ENCODE measurements at places on chromosomes 13 and 19. TPM values are rescaled to one million over a fixed set of nuclear protein-coding genes. Genes with fewer than 3 reads are reported as not detected.

SMAD9 gene
- total RNA-seq, result 23.3 TPM

PDX1 gene
- total RNA-seq, result not detected

ZNF442 gene
- 0.86 TPM for total RNA-seq

NCR1 gene
- total RNA-seq, result not detected

CCNA1 gene
- total RNA-seq, result 3.4 TPM

KIR2DL3 gene
- not detected for total RNA-seq

NEK3 gene
- 18.1 TPM for total RNA-seq

GRCh38 chr13:111974341-111974640 is 92.7 kb upstream of the SOX1 start:
- H3K27me3 ChIP-seq, result peaks cover 21% of the 10 kb centered on the region
- H3K4me3 ChIP-seq, result no peak overlapping the region
- H3K4me1 ChIP-seq, result no peaks in the 10 kb centered on the region
- DNase-seq, result no peak
- H3K36me3 ChIP-seq, result no peaks in the 10 kb centered on the region

DNA sequence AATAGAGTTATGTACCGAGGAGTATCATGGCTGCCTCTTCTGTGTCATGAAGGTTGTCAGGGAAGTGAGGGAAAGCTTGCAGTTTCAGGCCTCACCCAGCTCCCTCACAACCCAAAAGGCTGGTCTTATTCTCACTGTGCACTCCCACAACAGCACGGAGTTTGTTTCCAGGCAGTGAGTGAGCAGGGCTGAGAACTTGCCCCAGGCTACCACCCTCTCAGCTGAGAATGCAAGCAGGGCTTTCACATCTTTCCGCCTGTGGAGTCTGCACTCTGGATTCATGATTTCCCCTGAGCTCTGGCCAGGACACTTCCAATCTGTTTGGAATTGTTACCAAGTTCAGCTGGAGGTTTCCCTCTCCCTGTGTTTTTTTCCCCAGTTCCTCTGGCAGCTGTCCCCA is 2284.7 kb upstream of the PCDH20 start:
- no peaks in the 10 kb centered on the region for H3K36me3 ChIP-seq
- H3K4me1 ChIP-seq, result no peaks in the 10 kb centered on the region
- no peaks in the 10 kb centered on the region for H3K27me3 ChIP-seq
- no peak overlapping the region for H3K27ac ChIP-seq
- no peak overlapping the region for H3K4me3 ChIP-seq

- no peaks in the 10 kb centered on the region for H3K27me3 ChIP-seq
- peaks cover 3% of the 10 kb centered on the region for H3K36me3 ChIP-seq
- peak; percentile 80 for DNase-seq
- H3K4me1 ChIP-seq, result no peaks in the 10 kb centered on the region
These were observed 4.2 kb upstream of the RPL18A start for GRCh38 chr19:17855280-17856152.

GRCh38 chr19:16627193-16627927 is 644 bp downstream of the MED26 start:
- H3K27ac ChIP-seq, result peak overlapping the region; percentile 98
- peak overlapping the region; percentile 100 for H3K4me3 ChIP-seq
- peaks cover 11% of the 10 kb centered on the region for H3K36me3 ChIP-seq
- H3K27me3 ChIP-seq, result no peaks in the 10 kb centered on the region
- peak; percentile 29 for DNase-seq

DNA sequence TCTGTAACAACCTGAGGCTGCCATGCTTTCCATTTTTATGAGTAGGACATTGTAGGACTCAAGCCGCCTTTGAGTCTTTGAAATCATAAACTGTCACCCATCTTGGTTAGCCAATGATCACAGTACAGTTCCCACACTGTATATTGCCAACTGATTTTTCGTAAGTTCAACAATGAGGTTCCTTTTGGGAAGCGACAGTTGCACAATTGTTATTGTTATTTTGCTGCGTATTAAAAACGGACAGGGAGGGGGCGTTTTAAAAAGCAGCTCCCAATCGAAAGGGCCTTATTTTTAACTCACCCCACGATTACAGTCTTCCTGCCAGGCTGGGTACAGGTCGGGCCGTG is 601 bp downstream of the SLC46A3 start:
- peaks cover 14% of the 10 kb centered on the region for H3K4me1 ChIP-seq
- H3K27ac ChIP-seq, result no peak overlapping the region
- H3K27me3 ChIP-seq, result no peaks in the 10 kb centered on the region
- no peaks in the 10 kb centered on the region for H3K36me3 ChIP-seq
- peak overlapping the region; percentile 78 for H3K4me3 ChIP-seq

- peak overlapping the region; percentile 81 for H3K27ac ChIP-seq
- peaks cover 47% of the 10 kb centered on the region for H3K4me1 ChIP-seq
These were observed 450.5 kb downstream of the KLF12 start for GRCh38 chr13:73683746-73684145.

GRCh38 chr13:110638257-110638656 is 22.9 kb downstream of the NAXD start:
- H3K4me1 ChIP-seq, result no peaks in the 10 kb centered on the region
- no peak overlapping the region for H3K4me3 ChIP-seq
- peaks cover 52% of the 10 kb centered on the region for H3K36me3 ChIP-seq
- H3K27me3 ChIP-seq, result no peaks in the 10 kb centered on the region
- no peak overlapping the region for H3K27ac ChIP-seq
- no peak for DNase-seq

DNA sequence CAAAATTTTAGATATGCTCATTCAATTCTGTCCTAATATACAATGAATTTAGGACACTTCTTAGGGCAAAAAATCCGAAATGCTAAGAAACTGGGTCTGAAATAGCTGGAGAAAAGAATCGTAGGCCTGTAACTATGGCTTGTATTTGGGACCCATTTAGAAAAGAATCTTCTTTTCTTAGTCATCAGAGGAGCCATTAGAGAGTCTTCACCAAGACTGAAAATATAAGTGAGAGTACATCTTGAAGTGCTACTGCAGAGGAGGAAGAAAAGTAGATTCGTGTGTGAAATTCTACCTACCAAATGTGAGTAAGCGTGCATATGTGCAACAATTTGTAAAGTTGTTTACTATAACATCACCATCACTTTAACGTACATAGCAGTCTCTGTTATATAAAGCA is 8.8 kb upstream of the DACH1 start:
- no peaks in the 10 kb centered on the region for H3K36me3 ChIP-seq
- DNase-seq, result no peak
- H3K4me3 ChIP-seq, result no peak overlapping the region
- peaks cover 64% of the 10 kb centered on the region for H3K27me3 ChIP-seq

DNA sequence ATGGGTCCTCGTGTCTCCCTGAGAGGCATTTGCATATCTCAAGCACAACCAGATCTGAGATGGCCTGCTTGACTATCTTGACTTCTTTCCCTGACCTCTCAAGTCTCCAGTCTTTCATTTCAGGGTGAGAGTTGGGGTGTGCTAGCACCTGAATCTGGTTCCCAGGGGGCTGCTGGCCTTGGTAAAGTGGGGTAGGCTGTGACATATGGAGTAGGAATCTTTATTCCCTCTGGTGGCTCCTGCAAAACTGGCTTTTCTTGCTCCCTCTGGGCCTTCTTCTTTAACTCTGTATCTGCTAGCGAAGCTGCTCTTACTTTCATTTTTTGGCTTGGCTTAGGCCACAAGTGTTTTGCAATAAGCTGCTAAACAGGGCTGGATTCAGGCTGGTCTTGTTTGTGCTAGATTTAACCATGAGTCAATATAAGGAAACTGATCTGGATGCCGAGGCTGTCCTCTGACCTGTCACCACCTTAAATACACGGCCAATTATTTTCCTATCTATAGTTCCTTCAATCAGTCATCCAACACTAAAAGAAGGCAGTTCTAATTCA is 42.3 kb downstream of the ZNF493 start:
- H3K4me3 ChIP-seq, result no peak overlapping the region
- H3K27me3 ChIP-seq, result no peaks in the 10 kb centered on the region
- no peak for DNase-seq
- no peaks in the 10 kb centered on the region for H3K4me1 ChIP-seq

GRCh38 chr19:15398501-15399233 is 19.1 kb upstream of the AKAP8 start:
- no peaks in the 10 kb centered on the region for H3K4me1 ChIP-seq
- no peak for DNase-seq
- H3K4me3 ChIP-seq, result no peak overlapping the region

DNA sequence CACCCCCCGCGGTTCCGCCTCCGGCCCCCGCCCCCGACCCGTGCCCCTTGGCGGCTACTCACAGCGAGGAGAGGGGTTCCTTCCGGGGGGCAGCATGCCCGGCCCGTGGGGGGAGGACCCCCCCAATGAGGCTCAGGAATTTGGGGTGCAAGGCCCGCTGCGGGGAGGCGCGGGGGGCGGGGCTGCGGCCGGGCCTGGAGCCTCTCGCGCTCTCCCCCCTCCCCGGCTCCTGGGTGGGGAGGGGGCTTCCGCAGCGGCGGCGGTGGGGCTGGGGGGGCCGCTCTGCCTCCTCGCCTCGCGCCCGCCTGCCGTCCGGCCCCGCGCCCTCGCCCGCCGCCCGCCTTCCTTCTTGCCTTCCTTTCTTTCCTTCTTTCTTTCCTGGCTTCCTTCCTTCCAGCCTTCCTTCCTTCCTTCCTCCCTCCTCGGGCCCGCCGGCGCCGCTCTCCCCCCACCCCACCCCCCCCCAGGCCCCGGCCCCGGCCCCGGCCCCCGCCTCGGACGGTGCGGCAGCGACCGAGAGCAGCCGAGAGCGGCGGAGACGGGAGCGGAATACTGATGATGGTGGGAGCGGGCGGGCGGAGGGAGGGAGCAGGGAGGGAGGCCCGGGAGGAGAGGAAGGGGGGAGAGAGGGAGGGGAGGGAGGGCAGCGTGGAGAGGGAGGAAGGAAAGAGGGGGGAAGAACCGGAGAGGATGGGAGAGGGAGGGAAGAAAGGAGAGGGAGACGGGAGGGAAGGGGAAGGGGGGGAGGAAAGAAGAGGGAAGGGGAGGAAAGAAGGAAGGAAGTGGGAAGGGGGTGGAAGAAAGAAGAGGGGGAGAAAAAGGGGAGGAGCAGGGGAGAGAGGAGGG is at the start of gene LRRC4B:
LRRC4B (minus strand) TSS at position 554 of the 846 bp plus-strand sequence. CDS start 19,597 bp downstream, outside the sequence.
- DNase-seq, result peak; percentile 70
- H3K4me1 ChIP-seq, result peaks cover 14% of the 10 kb centered on the region
- peaks cover 4% of the 10 kb centered on the region for H3K27me3 ChIP-seq
- H3K27ac ChIP-seq, result no peak within 1 kb of the TSS
- peak within 1 kb of the TSS; percentile 56 for H3K4me3 ChIP-seq

- H3K27ac ChIP-seq, result no peak overlapping the region
- H3K4me1 ChIP-seq, result peaks cover 10% of the 10 kb centered on the region
- H3K27me3 ChIP-seq, result no peaks in the 10 kb centered on the region
- H3K4me3 ChIP-seq, result no peak overlapping the region
- no peak for DNase-seq
These were observed 148.4 kb downstream of the KLF12 start for GRCh38 chr13:73985783-73986182.

DNA sequence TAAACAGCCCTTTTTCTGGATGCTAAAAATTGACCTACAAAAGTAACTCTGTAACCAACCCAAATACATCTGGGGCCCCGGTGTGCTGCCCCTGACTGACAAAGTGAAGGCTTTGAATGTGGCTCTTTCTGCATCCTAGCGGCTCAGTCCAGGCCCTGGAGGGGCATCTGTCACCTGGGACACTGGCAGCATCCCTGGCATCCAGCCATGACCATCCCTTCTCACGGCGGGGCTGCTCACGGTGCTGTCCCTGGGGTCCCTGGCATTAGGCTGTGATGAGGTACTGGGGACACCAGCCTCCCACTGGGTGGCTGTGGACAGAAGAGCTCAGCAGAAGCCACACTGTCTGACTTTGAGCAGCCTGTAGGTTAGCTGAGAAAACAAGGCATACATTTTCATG is 34.3 kb downstream of the BICRA start:
- H3K4me1 ChIP-seq, result peaks cover 8% of the 10 kb centered on the region
- no peak overlapping the region for H3K27ac ChIP-seq
- H3K27me3 ChIP-seq, result no peaks in the 10 kb centered on the region
- no peak for DNase-seq

DNA sequence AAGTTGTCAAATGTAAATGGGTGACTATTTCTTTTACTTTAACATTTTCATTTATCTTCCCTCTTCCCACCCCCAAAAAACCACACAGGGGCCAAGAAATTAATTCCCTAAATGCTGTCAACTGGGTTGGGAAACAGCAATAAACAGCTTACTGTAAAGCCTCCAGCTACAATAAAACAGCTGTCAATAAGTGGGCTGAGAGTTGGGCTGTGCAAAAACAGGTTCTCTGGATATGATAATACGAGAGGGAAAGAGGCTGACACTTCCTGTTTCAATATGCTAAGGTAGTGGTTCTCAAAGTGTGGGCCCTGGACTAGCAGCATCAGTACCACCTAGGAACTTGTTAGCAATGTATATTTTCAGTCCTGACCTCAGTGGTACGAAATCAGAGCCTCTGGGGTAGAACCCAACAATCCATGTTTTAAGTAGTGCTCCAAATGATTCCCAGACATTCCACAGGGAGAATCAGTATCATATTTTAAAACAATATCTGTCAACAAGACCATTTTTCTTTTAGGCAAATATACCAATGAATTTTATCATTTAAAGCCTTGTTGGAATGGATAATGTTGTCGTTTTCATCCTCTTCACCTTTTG is 8.4 kb downstream of the PCDH9 start:
- peaks cover 6% of the 10 kb centered on the region for H3K4me1 ChIP-seq
- no peaks in the 10 kb centered on the region for H3K36me3 ChIP-seq
- DNase-seq, result no peak
- H3K27ac ChIP-seq, result no peak overlapping the region

- H3K36me3 ChIP-seq, result no peaks in the 10 kb centered on the region
- peak overlapping the region; percentile 2 for H3K27ac ChIP-seq
- no peaks in the 10 kb centered on the region for H3K27me3 ChIP-seq
- peak; percentile 58 for DNase-seq
- no peak overlapping the region for H3K4me3 ChIP-seq
These were observed 26.1 kb downstream of the IER2 start for GRCh38 chr19:13176345-13176744.

- H3K36me3 ChIP-seq, result no peaks in the 10 kb centered on the region
- no peak overlapping the region for H3K27ac ChIP-seq
- H3K27me3 ChIP-seq, result no peaks in the 10 kb centered on the region
- peaks cover 4% of the 10 kb centered on the region for H3K4me1 ChIP-seq
These were observed 4.0 kb downstream of the MRPL54 start for GRCh38 chr19:3766520-3766919.

- no peak overlapping the region for H3K27ac ChIP-seq
- no peaks in the 10 kb centered on the region for H3K36me3 ChIP-seq
- no peak overlapping the region for H3K4me3 ChIP-seq
These were observed 933.1 kb downstream of the DIAPH3 start for GRCh38 chr13:59230484-59231264.

- H3K4me3 ChIP-seq, result no peak overlapping the region
- DNase-seq, result no peak
- no peaks in the 10 kb centered on the region for H3K36me3 ChIP-seq
- peaks cover 4% of the 10 kb centered on the region for H3K4me1 ChIP-seq
- no peak overlapping the region for H3K27ac ChIP-seq
These were observed 13.7 kb downstream of the FAM124A start for GRCh38 chr13:51235756-51236490.
